ENCODE measurements at places on chromosomes 5 and 9.

DNA sequence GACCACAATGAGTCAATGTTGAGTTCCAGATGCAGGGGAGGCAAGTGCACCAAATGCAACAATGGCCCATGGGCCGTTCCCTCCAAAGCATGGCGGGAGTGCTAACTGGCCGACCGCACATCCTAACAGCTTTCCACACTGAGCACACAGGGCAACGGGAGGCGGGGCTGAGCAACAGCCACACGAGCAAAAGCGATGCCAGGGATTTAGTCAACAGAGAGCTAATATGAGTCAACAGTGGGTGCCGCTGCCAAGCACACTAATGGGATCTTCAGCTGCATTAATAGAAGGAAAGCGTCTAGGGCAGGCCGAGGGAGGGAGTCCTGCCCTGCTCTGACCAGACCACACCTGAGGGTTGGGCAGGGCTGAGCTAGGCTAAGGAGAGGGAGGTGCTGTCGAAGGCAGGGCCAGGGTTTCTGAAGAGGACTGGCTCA lies 4.6 kb downstream of the EPB41L4B start:
- peak; percentile 87 for DNase-seq

DNA sequence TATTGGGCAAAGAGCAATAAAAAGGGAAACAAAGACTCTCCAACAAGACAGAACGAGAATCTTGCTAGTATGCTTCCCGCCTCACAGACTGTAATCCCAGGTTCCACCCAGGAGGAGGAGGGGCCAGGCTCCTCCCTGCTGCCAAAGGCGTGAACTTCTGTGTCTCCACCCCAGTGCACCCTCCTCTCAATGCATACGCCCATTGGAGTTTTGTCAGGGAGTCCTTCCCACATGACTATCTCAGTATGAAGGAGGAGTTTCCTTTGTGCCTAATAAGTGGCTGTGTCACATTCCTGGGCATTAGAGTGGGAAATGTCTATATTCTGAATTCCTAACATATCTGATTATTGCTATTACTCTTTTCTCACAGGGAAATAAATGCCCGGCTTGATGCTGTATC lies 106.4 kb upstream of the DHFR start:
- DNase-seq, result no peak

DNA sequence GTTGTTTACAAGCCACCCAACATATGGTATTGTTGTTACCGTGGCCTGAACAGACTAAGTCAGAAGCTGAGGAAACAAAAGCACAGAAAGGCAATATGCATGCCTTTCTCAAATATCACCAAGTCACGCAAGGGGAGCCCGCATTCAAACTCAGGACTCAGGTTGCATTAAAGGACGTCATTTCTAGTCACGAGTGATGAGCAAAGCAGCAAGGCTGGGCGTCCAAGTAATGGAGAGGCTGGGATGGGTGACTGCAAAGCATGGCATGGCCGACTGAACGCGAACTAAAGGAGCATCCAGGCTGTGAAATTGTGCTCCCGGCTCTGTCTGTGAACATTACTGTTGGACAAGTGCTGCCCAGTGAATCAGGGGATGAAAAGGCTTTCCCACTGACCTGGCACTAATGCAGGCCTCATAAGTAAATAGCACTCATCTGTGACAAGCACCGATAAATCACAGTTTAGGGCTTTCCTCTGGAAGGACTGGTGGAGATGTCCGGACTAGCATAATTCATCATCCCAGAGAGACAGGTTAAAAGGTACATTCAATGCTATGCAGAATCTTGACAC lies 202.8 kb downstream of the SPOCK1 start:
- DNase-seq, result peak; percentile 44

DNA sequence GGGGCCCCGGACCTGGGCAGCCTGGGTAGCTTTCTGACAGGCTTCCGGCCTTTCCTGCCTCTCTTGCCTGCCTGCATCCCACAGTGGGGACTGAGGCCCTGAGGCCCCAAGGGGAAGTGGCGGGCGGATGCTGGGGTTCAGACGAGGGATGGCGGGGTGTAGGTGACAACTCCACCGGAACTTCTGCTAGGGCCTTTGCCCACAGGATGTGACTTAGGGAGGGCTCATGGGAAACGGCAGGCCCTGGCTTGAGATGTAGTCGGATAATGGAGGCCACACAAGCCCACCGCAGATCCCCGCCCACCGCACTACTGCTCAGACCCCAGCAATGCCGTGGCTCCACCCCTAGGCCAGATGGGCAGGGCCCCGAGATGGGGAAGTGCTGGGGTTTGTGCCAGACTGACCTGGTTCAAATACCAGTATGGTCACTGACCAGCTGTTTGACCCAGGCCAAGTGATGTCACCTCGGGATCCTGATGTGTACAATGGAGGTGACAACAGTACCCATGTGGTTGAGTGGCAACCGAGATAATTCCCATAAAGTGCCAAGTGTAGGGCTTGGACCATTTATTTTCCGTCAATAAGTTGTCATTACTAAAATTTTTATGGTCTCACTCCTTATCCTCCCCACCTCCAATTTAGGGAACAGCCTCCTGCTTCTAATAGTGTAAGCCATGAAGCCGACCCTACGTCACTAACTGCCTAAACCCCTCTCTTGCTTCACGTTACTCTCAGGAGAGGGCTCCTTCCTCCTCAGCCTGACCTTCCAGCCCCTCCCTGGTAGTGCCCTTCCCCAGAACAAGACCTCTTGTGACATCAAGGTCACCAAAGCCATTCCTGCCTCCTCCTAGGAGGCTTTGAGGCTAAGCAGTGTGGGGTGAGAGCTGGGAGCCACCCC lies 2.5 kb upstream of the CDK9 start:
- no peak for DNase-seq

DNA sequence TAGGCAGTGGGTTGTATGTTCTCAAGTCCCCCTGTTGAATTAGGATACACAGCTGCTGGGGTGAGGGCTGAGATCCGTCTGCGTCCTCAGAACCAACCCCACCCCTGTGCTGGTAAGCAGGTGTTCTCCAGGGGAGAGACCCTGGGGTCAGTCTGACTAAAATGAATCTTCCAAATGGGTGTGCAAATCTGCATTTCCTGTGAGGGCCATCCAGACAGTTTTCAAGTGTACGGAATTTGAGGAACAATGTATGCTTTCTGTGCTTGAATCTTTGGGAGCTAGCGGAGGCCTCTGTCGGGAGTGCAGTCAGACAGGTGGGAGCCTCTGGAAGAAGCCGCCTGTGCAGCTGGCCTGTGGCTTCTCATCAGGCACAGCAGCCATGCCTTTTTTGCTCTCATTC lies 122.9 kb downstream of the MACROH2A1 start:
- DNase-seq, result no peak

DNA sequence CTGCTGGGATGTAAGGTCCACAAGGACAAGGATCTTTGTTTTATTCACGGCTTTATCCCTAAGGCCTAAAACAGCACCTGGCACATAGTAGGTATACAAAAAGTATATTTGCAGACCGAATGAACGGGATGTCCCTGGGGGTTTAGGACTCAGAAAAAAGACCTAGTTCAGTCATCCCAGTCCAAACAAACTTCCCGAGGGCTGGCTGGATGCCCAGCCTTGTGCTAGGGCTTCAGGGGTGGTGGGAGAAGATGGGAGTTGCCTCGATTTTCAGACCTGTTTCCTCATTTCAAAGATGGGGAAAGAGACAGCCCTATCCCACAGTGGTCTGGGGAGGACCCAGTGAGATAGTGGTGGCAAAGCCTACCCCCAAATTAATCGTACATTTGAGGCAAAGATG lies 3.0 kb upstream of the PROB1 start:
- DNase-seq, result no peak

GRCh38 chr9:134793288-134794188 lies 87.1 kb upstream of the FCN2 start:
- DNase-seq, result no peak

- no peak for DNase-seq
Observed at GRCh38 chr5:113510836-113511451, 2.5 kb upstream of the YTHDC2 start.

DNA sequence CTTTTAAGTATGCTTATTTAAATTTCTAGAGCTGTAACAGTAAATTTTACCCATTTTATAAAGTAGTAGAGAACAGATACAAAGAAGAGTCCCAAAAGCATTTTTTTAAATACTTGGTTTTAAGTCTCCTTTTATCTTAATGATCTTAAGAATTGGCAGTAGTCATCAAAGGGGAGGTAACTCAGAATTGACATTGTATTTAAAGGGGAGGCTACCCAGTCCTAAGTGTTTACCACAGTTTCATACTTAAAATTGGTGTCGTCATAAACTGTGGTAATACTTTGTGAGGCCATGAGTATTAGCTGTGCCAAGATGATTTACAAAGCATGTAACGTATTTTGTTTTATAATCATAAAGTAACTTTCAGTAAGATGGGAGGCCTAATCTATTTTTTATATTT lies 14.8 kb downstream of the SLC25A46 start:
- no peak for DNase-seq

- peak; percentile 70 for DNase-seq
Observed at GRCh38 chr9:111038331-111039230, at the start of gene LPAR1. Gene LPAR1 (minus strand): TSS chr9:111038470. CDS start chr9:110972117, 66,353 bp downstream.

GRCh38 chr5:111756581-111757354 lies at the start of gene NREP:
Gene NREP (minus strand): TSS chr5:111757194. CDS start chr5:111755772, 1,422 bp downstream.
- DNase-seq, result peak; percentile 40

DNA sequence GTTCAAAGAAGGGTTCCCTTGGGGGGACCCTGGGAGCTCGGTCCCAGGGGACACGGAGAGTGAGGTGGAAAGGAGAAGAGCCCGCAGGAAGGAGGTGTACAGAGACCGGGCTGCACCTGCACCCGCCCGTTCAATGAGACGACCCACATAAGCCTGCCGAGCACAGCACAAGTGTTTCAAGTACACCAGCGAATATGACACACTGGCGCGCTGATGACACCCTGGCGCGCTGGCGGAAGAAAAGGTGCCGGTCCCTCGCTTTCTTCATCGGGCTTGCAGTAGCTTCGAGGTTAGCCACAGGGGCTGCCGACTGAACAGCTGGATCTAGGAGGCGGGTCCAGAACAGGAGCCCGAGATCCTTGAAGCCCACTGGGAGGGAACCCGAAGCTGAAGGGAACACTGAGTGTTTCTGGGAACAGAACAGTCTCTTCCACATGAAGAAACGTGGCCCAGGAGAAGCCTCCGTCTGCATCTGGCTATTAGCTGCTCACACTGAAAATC lies 1.4 kb downstream of the TBC1D9B start:
- DNase-seq, result no peak

GRCh38 chr5:305459-305858 lies 16.1 kb upstream of the AHRR start:
- DNase-seq, result no peak

GRCh38 chr9:132586830-132587591 lies 4.6 kb downstream of the BARHL1 start:
- no peak for DNase-seq

DNA sequence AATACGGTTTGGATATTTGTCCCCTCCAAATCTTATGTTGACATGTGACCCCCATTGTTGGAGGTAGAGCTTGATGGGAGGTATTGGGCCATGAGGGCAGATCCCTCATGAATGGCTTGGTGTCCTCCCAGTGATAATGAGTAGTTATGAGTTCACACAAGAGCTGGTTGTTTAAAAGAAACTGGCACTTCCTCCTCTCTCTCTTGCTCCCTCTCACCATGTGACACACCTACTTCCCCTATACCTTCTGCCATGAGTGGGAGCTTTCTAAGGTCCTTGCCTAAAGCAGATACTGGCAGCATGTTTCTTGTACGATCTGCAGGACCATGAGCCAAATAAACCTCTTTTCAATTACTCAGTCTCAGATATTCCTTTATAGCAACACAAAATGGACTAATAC lies 132.0 kb downstream of the PIK3R1 start:
- no peak for DNase-seq

DNA sequence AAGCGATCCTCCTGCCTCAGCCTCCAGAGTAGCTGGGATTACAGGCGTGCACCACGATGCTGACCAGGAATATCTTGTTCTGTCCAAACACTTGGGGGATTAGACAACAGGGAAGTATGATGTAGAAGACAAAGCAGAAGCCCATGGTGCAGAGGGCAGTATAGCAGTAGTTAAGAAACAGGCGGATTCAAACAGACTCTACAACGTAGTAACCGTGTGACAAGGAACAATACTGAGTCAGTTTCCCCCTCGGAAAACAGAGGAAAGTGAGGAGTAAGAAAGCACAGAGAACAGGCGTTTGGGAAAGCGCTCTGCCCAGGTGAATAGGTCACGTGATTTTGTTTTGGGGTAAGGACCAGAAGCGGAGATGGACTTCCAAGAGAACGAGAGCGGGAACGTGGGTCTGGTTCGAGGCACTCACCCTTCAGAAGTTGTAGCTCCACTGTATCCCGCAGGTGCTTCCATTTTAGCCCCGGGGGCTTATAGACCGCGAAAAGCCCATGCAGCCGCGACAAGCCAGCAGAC lies 306 bp downstream of the TRUB2 start:
- DNase-seq, result no peak

- no peak for DNase-seq
Observed at GRCh38 chr9:93024986-93025630, 33.4 kb upstream of the SUSD3 start.
